ENCODE measurements at places on chromosomes 4 and X.

- no peak for DNase-seq
Observed at GRCh38 chr4:40199999-40200874, 3.4 kb downstream of the RHOH start.

DNA sequence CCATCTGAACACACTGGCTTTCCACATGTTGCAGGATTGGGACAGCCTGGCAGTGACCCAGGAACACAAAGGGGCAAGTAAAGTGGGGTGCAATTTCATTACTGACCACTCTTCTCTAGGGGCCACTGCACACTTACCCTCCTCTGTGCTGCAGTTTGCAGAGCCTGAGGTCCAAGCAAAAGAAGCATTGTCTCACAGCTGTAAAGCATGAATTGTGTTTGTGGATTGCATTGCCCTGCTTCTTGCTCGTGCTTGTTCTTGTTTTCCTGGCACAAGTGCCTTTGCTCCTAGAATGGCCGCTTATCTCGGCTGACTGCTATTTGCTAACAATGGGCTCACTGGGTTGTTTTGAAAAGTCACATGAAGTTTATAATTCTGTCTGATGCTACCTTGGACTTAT is 209.1 kb upstream of the JADE1 start:
- DNase-seq, result no peak

- no peak for DNase-seq
Observed at GRCh38 chr4:11189756-11190155, 238.9 kb downstream of the HS3ST1 start.

DNA sequence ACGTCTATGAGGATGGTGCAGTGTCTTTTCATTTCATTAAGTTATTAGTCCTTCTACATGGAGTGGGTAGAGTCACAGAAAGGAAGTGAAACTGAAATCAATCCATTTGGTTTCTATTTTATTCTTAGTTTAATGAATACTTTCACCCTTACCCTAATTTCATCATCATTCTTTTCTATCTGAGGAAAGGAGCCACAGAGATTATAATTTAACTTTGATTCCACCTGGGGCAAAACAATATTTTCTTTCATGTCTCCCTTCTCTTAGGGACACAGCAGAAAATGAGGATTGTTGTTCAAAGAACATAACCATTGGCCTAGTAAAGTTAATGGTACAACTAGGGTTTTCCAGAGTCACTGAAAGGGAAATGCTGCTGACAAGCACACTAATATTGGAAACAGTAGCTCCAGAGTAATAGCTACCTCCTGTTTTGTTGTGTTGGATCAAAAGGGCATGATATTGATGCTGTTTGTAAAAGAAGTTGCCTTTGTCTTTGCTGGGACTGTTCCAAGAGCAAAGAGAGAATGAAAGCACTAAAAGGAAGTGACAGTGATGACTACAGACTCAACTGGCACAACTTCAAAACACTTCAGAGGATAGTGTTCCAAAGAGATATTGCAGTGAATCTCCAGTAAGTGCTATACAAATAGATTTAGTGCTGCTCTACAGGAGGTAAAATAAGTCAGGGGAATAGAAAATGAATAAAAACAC is 247.1 kb upstream of the PITX2 start:
- DNase-seq, result no peak

GRCh38 chr4:5127556-5127955 is 76.3 kb downstream of the STK32B start:
- no peak for DNase-seq

DNA sequence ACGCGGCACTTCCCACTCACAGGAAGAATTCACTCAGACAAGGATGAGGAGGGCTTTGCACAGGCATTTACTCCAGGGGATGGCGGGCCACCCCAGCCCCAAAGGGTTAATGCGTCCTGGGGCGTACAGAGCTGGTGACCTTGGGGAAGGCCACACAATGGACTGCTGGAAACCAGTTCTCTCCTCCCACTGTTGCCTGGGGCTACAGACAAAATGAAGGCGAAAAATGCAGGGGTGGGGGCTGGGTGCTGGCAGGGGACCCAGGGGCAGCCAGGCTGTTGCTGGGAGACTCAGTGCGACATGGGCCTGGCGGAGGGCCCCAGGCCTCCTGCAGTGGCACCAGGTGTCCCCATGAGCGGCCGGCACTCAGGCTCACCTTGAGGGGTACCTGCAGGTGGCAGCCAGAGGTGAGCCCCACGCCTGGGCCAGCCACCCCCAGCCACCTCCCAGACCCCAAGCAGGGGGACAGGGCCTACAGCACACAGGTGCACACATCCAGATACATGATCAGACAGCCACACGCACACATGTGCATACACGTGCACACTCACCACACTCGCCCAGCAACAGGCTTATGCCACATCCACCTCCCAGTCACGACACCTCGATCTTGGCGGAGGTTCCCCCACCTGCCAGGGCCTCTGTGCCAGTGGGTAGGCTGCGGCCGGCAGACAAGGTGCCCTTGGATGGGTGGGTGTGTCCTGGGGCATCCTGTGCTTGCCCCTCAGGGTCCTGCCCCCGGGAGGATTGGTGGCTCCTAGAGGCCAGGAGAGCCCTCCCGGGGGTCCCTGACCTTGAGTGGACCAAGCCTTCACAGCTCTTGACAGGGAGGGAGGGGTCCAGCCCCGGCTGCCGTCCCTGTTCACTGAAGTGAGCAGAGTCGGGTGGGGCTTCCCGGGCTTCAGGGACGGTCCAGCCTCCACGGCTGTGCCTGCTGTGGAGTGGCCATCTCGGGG is 13.1 kb downstream of the NAT8L start:
- DNase-seq, result no peak

- DNase-seq, result no peak
Observed at GRCh38 chr4:145829629-145830395, 108.8 kb downstream of the ZNF827 start.

GRCh38 chr4:10671799-10672198 is 12.8 kb downstream of the CLNK start:
- no peak for DNase-seq

DNA sequence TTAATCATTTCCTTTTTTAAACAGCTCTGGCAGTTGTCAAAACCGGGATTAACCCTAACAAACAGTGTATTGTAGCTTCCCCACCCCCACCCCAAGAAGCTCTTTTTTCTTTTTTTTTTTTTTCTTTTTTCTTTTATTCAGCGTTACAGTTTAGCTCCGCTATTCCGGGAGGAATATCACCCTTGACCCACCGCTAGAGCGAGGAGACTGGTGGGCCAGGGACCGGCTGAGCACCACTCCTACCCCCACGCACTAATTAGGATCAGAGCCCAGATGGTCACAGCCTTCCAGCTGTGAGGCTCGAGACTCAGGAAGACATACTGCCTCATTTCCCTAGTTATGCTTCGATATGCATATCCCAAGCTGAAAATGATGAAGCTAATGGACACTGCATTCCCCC is 2.0 kb downstream of the PARM1 start:
- DNase-seq, result no peak

- DNase-seq, result no peak
Observed at GRCh38 chr4:88335092-88335665, 43.5 kb upstream of the HERC6 start.

DNA sequence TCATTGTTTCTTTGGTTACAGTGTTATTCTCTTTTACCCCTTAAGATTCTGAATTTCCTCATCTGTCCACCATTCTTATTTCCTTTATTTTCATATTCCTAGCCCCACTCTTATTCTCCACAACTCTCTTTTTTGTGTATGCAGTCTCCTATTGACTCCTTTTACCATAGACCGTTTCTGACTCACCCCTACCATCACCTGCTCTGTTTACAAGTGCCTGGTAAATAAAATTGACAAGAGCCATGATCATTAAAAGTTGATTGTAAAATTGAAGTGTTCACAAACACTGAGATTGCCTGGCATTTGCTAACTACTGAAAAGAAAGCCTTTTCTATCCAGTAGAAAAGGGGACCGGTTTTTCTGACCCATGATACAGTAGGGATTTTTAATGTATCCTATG is 54.4 kb downstream of the MRPL1 start:
- DNase-seq, result no peak

GRCh38 chrX:13821738-13822137 is 4.8 kb upstream of the GPM6B start:
- no peak for DNase-seq

GRCh38 chr4:3009422-3009821 is 46.1 kb downstream of the GRK4 start:
- no peak for DNase-seq

- DNase-seq, result no peak
Observed at GRCh38 chr4:68987007-68987406, 35.4 kb upstream of the UGT2A3 start.

DNA sequence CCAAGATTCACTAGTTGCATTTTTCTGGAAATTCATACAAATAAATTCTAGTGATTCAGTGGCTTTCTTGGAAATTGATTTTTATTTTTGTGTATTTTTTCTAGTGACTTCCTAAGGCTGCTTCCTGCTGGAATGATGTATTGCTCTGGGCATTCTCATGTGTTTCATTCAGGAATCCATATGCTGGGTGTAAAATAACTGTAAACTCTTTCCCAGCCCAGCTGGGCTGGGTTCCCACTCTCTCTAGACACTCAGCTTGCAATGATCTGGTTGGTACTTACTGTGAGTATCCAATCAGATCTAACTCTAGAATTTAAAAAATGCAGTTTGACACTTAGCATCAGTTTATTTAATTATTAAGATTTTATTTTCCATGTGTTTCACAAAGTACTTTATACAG is 882.2 kb downstream of the STIM2 start:
- no peak for DNase-seq

DNA sequence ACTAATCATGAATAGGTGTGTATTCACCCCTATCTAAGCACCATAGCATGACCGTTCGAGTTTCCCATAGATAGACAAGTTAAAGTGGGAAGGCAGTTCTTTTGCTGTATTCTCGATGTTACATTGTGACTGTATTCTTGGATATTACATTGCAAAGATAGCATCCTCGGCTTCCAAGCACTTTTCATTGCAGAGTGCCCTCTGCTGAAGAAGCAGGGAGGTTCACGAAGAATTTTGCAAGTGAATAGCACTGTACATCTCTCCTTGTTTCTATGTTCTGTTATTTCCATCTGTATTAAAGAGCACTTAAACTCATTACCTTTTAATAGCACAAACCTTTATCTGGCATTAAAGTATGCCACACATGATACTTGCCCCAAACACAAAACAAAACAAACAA is 426.7 kb upstream of the ARX start:
- no peak for DNase-seq

GRCh38 chrX:9315086-9315485 is 149.8 kb upstream of the TBL1X start:
- no peak for DNase-seq

- DNase-seq, result no peak
Observed at GRCh38 chr4:168524006-168524405, 27.2 kb downstream of the PALLD start.

GRCh38 chrX:40772290-40772689 is 36.9 kb upstream of the MED14 start:
- no peak for DNase-seq

DNA sequence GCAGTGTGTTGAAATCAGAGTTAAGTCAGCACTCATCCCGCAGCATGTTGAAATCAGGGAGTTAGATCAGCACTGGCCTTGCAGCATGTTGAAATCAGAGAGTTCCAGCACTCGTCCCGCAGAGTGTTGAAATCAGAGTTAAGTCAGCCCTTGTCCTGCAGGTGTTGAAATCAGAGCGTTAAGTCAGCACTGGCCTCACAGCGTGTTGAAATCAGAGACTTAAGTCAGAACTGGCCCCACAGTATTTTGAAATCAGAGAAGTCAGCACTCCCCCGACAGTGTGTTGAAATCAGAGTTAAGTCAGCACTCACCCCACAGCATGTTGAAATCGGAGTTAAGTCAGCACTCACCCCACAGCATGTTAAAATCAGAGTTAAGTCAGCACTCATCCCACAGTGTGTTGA is 10.9 kb upstream of the UVSSA start:
- DNase-seq, result no peak

DNA sequence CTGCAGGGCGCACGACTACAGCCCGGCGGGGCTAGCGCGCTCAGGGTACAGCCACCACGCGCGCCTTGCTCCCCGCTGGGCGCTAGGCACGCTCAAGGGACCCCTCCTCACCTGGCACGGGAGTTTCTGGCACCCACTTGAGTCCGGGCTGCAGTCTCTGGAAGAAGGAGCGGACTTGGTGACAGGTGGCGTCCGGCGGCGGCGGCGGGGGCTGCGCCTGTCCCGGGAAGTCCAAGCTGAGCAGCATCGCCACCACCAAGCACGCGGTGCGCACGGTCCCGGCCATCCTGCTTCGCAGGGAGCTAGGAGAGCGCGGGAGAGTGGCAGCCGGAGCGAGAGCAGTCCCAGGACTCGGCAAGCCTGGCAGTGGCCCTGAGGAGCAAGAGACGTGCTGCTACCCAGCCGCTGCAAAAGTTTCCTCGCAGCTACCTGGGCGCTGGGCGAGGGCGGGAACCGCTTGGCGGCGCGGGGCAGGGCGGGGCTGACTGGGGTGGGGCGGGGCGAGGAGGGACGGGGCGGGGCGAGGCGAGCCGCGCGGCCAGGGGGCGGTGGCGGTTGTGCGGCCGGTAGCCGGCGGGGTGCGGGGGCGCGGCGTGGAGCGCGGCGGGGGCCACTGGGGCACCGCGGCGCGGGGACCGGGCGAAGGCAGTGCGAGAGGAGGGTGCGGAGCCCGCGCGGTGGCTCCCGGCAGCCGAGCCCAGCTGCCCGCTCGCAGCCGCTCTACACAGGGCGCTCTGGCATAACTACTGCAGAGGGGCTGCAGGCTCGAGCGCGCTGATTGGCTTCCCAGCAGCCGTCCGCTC is at the start of gene GPC3:
Gene GPC3 (minus strand): TSS at position 431 of the 803 bp plus-strand sequence.
- DNase-seq, result no peak

- DNase-seq, result no peak
Observed at GRCh38 chrX:4181782-4182407, 468.4 kb upstream of the PRKX start.

DNA sequence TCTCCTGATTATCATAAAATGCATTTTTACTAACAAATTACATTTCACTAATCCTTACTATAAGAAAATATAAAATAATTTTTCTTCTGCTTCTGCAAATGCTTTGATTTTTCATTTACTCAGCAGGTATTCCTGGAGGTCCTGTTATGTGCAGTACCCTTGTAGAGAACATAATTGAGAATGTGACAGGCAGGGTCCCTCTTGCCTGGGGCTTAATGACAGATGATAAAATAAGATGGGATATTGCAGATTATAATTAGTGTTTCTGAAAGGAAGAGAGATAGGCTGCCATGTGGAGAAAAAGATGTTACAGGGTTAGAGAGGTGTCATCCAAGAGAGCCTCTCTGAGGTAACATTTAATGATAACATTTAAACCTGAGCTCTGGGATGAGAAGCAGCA is 128.9 kb downstream of the MAD2L1 start:
- DNase-seq, result no peak

Measured in stimulated activated CD8-positive, alpha-beta memory T cell treated with anti-CD3 and anti-CD28 coated beads, Interleukin-4, amount 100 ng/mL, for 1 hour (primary cell).